ENCODE measurements at places on chromosomes 4 and X.

DNA sequence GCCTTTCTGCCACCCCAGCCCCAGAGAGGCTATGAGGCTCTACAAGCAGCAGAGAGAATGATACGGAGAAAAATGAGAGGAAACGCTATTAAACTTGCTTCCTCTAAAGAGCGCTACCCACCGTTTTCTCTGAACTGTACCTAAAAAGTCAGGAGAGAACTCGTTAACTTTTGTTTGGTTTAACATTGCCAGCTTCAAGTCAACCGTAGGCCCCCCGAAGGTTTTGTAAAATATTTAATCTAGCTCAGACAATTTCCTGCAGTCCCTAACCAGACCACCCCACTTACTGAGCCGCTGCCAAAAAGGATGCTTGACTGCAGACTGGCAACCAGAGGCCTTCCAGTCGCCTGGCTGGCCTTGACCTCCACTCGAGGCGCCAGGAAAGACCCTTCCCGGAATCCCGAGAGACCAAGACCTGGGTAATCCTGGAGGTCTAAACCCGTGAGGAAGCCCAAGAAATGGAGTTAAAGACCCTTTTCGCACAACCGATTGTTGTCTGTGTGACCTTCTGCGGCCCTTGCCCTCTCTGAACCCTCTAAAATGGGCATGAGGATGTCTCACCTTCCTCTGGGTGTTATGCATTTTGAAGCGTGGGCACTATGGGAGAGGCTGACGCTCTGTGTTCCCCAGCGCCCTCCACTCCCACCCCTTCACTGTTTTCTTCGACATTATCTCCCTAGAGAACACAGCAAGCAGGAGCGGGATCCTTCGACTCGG, 86.3 kb downstream of the BCOR start:
- DNase-seq, result no peak

GRCh38 chr4:63459329-63459728, 949.9 kb downstream of the TECRL start:
- DNase-seq, result no peak

DNA sequence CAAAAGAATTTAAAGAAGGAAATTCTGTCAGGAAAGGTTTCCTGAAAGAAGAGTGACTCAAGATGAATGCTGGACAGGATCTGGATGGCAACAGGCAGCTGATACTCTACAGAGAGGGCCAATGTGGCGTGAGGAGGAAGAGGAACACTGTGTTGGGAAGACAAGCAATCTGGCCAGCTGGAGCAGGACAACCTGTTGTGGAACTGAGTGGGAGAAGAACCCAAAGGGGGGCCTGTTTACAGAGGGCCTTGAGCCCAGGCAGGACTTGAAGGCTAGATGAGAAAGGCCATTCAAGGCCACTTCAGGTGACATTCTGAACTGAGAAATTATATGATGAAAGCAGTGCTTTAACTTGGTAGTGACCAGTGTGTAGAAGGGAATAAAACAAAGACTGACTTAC, 8.5 kb downstream of the OTUD4 start:
- no peak for DNase-seq

DNA sequence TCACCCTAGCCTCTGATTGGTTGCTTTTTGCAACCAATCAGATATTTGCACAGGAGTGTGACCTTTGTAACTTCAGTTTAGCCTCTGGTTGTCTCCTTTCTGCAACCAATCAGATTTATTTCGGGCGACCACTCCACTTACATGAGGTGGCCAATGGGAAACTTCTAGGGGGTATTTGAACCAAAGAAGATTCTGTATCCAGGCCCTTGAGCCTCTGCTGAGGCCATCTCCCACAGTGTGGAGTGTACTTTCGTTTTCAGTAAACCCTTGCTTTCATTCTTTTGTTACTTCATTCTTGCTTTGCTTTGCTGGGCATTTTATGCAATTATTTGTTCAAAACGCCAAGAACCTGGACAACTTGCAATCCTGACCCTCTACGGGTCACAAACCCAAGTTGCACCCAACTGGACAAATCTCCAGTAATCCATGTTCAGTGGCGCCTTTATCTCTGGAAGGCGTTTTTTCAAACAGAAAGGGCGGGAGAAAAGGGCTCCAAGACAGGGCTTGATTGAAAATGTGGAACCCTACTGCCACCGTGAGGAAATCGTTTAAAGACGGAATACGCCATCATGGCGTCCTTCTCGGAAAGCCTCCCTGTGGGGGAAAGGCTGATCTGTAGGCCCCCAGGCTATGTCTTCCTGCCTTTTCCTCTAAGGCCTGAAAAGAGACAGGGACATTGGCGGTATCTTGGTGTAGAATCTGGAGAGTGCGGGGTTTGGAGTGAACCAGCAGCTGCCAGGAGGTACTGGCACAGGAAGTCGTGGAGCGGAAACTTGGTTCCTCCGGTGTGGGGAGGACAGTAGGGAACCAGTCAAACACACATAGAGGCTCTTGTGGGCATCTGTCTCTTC, 184.6 kb downstream of the OR13H1 start:
- no peak for DNase-seq

DNA sequence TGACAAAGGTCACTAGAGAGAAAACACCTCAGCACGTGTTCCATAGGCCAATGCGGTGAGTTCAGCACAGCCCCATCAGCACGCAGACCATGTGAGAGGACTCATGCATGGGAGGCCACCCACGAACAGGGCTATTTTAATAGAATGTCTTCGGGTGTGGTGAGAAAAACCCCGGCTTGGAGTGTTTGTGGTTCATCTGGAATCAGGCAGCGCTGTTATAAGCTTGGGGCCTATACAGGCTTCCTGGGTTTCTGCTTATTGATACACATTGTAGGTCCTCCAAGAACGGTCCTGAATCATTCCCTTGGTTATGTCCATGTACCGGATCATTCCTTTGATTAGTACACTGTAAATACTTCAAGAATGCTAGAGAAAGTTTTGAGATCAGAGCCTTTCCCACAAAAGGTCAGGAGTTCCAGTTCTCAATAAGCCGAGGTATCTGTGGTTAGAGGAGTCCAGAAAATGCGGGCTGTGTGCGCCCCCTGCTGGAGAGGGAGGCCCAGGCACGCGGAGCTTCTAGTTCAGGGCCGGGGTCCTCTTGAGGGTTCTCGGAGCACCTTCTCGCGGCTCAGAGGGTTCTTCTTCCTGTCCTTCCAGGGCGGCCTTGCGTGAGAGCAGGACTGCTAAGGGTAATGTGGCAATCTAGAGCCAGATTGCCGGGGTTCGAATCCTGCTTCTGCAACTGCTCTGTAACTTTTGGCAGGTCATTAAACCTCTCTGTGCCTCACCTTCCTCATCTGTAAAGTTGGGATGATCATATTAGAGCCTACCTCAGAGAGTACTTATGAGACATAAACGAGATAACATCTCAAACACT, 51.8 kb downstream of the TLR10 start:
- DNase-seq, result peak; percentile 88

DNA sequence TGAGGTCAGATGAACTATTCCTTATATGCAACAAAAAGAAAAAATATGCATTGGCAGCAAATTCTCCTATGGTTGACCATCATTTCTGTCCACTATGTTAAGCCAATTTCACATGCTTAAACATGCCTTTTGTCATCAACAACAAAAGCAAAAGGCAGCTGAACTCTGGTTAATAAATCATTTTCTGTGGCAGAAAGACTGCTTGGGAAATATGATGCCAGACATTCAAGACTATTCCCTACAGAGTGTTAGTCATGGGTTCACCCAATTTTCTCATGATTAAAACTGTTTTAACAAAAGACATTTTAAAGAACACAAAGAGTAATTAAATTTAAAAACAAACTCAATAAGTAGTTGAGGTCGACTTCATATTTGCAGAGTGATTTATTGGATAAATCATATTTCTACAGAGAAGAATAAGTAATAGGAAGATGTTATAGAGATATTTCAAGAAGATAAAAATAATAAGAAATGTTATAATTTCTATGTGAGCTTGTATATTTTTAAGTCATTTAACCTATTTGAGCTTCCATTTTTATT, 890.6 kb downstream of the STPG2 start:
- no peak for DNase-seq

GRCh38 chrX:16368696-16369095, 201.4 kb downstream of the MAGEB17 start:
- DNase-seq, result no peak

GRCh38 chrX:108261549-108262203, 170.1 kb downstream of the ATG4A start:
- DNase-seq, result peak; percentile 81

DNA sequence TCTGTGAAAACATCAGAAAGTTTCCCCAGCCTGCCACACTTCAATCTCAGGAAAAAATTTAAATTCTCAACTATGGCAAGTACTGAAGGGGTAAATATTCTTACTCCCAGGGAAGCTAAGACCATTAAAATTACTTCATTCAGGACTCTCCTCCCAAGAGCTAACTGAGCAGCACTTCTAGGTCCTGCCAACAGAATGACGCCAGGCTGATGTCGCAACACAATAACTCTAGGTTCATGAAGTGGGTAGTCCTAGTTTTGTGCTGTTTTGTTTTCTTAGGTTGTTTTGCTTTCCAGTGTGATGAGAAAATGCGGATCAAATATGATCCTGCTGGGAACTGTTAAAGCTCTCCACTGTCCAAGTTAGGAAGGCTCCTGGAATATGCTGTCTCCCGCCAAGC, 180.0 kb downstream of the NKX6-1 start:
- no peak for DNase-seq

- DNase-seq, result no peak
These were observed 82.4 kb upstream of the NDP start for GRCh38 chrX:44055638-44056037.

DNA sequence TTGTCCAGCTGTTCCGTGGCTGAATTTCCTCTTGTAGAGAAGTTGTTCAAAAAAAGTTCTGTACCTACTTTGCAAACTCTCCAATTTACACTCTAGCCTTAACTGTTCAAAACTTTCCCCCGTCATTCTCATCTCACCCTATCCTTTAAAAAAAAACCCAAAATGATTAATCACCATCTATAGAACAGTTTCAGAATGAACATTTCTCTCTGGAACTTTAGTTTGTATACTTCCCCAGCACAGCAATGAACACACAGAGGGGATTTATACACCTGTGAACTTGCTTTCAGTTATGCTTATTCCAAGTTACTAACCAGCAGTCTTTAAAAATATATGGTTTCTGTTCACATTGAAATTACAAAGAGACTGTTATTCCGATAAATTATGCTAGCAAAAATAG, 1.2 kb downstream of the GEMIN8 start:
- DNase-seq, result no peak

DNA sequence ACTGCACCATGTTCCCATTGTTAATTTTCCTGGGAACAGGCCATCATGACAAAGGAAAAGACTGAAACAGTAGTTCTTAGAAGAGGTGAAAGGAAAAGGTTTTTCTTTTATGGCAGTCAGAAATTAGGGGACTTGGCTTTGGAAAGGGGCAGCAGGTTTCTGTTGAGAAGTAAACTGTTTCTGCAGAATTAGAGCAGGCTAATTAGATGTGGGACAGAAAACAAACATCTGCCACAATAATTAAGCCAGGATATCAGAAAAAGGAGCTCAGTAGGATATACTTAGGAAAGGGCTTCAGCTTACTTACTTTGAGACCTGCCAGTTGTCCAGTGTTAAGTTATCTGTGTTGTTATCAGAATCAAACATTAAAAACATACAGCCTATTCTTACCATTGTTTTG, 36.7 kb upstream of the STPG2 start:
- no peak for DNase-seq

DNA sequence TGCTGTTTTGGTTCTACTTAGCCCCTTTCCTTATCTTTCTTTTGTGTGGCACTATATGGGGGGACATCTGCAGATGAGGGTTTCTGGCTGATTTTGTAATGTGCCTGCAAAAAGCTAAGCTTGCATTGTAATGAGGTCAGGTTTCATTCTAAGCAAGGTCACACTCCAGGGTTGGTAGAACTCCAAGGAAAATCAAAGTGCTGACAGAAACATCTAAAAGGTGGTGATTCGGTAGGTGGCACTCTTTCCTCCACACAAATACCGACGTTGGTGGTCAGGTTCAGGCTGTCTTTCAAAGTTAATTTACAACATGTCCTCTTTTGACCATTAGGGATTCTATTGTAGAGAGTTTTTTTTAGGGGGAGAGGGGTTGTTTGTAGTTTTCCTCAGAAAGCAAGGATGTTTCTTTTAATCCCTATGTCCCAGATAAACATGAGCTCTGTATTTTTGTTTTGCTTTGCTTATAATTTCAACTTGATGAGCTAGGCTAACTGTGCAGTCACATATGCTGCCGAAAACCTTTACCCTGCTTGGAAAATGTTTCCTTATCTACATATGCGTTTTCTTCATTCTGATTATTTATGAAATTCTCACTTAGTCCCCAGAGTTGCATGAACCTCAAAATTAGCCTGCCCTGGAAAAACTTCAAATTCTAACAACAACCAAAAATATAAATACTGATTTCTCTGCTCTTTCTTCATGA, 434.2 kb downstream of the PPARGC1A start:
- no peak for DNase-seq

- no peak for DNase-seq
These were observed at the start of gene ADGRG2 for GRCh38 chrX:19121898-19122640. Gene ADGRG2 (minus strand): TSS chrX:19122468. CDS start chrX:19068834, 53,634 bp downstream.

DNA sequence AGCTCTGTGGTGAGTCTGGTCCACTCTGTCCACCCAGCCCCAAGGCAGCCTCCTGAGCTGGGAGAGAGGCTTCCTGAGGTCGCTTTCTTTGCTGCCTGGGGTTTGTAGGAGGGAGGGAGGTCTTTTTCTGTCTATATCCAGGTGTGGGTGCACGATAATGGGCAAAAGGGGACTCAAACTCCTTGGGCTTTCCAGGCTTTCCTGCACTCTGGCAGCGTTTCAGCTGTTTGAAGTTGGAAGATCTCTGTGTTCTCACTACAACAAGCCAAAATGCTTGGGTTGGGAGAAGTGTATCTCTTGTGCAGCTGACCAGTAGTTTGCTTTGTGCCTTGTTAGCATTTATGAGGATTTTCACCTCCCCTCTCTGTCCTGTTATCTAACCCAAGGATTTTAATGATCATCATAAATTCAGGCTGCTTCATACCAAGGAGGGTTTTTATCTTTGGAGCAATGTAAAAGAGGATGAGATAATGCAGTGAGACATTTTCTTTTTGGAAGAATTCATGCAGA, 126.3 kb downstream of the REPS2 start:
- no peak for DNase-seq

- DNase-seq, result no peak
These were observed 55.2 kb downstream of the HPGD start for GRCh38 chr4:174467107-174467506.

DNA sequence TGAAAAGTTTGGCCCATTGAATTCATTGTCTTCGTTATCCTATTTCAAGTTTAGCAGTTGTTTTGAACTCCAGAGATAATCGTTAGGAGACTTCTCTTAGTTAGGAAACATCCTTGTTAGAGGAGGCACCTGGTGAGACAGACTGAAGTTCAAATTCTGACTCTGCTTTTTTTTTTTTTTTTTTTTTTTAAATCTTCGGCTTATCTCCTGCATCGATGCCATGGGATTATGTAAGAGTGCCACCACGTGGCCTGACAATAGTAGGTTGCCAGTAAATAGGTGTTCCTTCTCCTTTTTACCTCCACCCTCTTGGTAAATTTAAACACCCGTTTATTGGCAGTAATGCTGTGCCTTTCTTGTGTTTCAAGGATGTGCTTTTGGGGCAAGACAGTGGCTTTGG, 149.3 kb downstream of the SOWAHB start:
- DNase-seq, result no peak

GRCh38 chrX:118038614-118039365, 77.8 kb downstream of the KLHL13 start:
- no peak for DNase-seq
